Fibroblast of skin of back (primary cell): ENCODE measurements at places on chromosomes 13 and 19.

GRCh38 chr13:82654861-82655855, 1227.1 kb downstream of the SLITRK1 start:
- DNase-seq = peak; percentile 84

- no peak for DNase-seq
Measured at GRCh38 chr13:36354842-36355623, 8.8 kb upstream of the SPART start.

DNA sequence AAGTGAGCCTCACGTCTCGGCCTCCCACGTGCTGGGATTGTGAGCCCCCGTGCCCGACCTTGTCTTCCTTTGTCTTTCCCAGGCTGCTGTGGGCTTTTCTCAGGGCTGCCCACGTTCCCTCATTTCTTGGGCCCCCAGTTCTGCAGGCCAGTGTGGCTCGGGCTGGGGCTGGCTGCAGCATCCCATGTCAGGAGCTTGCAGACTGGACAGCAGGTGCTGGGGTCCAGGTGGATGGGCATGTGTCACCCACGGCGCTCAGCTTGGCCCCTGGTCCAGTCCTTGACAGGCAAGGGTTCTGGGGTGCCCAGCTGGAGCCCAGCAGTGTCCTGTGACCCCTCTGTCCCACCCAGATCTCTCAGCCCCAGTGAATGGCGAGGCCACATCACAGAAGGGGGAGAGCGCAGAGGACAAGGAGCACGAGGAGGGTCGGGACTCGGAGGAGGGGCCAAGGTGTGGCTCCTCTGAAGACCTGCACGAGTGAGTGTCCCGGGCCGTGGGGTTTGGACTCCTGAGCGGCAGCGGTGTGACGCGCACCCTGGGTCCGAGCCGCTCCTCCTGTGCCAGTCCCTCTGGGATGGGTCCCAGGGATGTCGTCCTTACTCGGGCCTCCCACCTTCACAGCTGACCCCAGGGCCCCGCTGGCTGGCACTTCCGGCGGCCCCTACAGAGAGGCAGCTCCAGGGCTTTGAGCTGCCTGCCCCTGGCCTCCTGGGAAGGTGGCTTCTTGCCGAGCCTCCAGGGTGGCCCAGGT, 17.3 kb downstream of the PLIN4 start:
- DNase-seq = no peak

GRCh38 chr13:76795701-76796695, 90.2 kb downstream of the KCTD12 start:
- peak; percentile 21 for DNase-seq
